Body of pancreas (tissue), 4 donors: ENCODE measurements at places on chromosomes 13 and 19. TPM values are rescaled to one million over a fixed set of nuclear protein-coding genes. Genes with fewer than 3 reads are reported as not detected.
A peak's percentile ranks its signal among the peaks of the same experiment; 100 is the strongest.

The ZNF575 gene
- total RNA-seq: not detected

DNA sequence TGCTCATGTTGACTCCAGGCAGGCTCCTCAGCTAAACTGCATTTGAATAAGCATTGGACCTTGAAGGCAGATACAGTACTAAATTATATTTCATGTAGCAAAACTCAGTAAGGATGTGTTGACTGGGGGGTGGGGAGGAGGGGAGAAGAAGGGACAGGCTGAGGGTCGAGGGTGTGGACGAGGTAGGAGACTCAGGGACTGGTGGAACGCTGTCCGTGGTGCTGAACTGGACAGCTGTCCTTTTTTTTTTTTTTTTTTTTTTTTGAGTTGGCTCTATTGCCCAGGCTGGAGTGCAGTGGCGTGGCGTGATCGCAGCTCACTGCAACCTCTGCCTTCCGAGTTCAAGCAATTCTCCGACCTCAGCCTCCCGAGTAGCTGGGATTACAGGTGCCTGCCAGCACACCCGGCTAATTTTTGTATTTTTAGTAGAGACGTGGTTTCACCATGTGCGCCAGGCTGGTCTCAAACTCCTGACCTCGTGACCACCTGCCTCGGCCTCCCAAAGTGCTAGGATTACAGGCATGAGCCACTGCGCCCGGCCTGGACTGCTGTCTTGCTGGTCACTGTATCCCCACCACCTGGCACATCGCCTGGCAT lies 33.2 kb upstream of the CASP14 start:
- DNase-seq: peak; percentile 66

The FGF22 gene
- total RNA-seq: not detected

GRCh38 chr13:100129605-100130004 lies 40.7 kb downstream of the PCCA start:
- no peak for DNase-seq

DNA sequence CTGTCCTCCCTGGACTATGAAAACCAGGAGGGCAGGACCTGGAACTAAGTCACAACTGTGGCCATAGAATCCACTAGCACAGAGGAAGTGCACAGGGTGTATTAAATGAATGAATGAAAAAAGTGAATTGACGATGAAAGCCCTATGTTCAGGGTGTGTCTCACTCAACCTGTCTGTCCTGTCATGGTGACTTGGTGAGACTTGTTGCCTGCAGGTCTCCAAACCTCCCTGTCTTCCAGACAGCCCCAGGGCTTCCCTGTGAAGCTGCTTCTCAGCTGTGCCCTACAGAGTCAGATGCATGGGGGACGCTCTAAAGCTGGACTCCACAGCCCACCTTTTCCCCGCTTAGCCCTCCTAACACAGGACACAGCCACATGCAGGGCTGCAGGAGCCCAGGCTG lies 4.8 kb upstream of the IGFL1 start:
- no peak for DNase-seq

The CYP4F11 gene
- 3.9 TPM for total RNA-seq

GRCh38 chr13:100837631-100838030 lies 163.0 kb upstream of the TMTC4 start:
- no peak for DNase-seq

DNA sequence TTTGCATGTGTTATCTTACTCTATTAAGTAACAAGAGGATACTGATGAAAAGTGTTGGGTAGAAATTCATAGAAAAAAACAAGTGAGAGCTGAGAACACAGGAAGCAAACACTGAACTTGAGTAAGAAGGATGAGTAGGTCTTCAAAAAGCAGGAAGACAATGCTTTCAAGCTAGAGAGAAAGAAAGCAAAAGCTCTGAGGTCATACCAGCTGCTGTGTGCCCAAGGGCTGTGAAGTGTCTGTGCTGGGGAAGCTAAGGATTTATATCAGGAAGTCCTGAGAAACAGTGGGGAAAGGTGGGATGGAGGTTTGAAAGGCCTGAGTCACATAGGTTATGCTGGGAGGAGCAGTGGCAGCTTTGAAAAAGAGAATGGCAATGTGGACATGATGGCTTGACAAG lies 145.5 kb upstream of the MAB21L1 start:
- no peak for DNase-seq

DNA sequence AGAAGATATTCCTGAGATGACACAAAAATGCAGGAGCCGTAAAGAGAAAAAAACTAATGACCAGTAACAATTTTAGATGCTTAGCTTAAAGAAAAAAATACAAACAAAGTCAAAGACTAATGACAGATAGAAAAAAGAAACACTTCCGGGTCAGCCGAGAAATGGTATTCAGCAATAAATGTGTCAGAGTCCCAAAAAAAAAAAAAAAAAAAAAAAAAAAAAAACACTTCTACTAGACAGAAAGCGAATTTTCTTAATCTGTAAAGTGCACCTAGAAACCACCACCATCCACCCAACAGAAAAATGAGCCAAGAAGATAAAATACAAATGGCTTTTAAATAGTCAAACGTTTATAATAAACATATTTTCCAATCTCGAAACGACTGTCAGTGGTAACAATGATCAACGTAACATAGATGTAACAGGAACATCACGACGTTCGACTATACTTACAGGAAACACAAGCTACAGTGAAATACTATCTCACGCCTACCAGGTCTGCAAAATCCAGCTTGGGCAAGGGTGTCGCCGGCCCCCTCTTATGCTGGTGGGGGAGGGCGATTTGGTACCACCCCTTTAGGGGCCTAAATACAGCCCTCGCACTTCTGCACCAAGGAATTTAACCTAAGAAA lies 10.6 kb downstream of the ABHD17A start:
- DNase-seq: no peak

GRCh38 chr13:111346101-111346680 lies 25.7 kb downstream of the TEX29 start:
- no peak for DNase-seq

The KMT2B gene
- 18.7 TPM for total RNA-seq

GRCh38 chr13:51630288-51630615 lies 46.0 kb downstream of the WDFY2 start:
- no peak for DNase-seq

GRCh38 chr19:18587561-18587960 lies 1.0 kb upstream of the REX1BD start:
- DNase-seq: no peak

The TMEM255B gene
- total RNA-seq: 4.6 TPM

DNA sequence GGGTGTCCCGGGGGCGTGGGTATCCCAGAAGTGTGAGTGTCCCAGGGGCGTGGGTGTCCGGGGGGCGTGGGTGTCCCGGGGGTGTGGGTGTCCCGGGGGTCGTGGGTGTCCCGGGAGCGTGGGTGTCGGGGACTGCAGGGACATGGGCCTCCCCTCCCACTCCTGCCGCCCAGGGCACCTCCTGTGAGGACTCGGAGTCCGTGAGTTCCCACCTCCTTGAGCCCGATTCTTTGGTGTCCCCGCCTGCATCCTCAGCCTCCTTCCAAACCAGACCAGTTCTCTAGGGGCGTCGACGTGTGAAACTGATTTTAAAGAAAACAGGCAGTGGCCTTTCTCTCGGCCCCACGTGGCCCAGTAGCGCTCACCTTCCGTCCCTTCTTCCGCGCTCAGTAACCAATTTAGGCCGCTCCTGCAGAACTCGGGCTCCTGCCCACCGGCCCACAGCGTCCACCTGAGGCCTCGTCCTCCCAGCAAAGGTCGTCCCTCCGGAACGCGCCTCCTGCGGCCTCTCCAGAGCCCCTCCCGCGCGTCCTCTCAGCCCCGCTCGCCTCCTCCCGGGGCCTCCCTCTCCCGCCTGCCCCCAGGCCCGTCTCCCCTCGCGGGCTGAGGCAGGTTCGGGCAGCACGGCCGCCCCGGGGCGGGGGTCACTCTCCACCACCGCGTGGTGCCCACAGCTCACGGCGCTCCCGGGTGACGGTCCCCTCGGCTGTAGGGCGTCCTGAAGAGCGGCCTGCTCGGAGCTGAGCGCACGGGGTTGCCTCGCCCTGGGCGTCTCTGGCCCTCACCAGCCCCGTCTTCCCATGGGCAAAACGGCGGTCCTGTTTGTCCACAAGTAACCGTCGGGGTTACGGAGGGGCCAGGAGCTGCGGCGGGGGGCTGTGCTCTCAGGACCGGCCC lies 3.8 kb downstream of the F7 start:
- peak; percentile 11 for DNase-seq

The ABHD8 gene
- total RNA-seq: 12.2 TPM

The NLRP7 gene
- total RNA-seq: not detected

The WDR62 gene
- total RNA-seq: 0.33 TPM

DNA sequence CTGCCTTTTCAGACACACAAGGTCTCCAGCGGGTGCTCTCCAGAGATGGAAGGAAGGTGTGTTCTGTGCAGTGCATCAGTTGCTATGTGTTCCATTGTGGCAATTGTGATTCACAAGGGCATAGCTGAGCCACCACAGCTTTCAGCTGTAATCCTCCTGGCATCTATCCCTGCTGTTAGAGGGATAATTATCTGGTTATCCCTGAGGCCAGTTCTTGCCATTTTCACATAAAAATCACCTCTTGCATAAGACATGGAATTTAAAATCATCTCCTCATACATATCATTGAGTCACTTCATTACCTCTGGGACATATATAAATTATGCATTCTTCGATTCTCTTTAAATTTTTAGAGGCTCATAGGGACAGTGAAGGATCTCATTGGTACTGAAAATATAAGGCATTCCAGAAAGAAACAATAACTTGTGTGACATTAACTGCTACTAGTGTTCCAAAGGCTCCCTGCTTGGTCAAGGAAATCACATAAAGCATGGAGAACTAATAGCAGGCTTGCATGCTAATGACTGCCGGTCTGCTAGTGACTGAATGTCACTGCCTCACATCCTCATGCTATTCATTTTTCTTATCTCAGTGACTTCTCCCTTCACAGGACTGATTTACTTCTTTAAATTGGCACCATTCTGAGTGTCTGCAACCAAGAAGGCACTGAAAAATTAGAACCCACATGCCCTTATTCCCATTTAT lies 214.0 kb downstream of the ENOX1 start:
- no peak for DNase-seq

DNA sequence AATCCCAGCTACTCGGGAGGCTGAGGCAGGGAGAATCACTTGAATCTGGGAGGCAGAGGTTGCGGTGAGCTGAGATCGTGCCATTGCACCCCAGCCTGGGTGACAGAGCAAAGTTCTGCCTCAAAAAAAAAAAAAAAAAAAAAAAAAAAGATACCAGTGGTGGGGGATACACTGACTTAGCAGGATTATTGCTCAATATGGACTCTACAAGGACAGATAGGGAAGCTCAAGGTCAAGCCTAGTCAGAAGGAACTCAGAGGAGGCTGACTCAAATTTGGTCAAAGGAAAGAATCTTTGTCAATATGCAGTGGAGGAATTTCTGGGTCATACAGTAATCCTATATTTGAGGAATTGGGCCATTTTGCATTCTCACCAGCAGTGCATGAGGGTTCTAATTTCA lies 6.7 kb upstream of the DIAPH3 start:
- no peak for DNase-seq

- DNase-seq: no peak
These were observed 2.0 kb downstream of the ZNF823 start for GRCh38 chr19:11736696-11737095.

DNA sequence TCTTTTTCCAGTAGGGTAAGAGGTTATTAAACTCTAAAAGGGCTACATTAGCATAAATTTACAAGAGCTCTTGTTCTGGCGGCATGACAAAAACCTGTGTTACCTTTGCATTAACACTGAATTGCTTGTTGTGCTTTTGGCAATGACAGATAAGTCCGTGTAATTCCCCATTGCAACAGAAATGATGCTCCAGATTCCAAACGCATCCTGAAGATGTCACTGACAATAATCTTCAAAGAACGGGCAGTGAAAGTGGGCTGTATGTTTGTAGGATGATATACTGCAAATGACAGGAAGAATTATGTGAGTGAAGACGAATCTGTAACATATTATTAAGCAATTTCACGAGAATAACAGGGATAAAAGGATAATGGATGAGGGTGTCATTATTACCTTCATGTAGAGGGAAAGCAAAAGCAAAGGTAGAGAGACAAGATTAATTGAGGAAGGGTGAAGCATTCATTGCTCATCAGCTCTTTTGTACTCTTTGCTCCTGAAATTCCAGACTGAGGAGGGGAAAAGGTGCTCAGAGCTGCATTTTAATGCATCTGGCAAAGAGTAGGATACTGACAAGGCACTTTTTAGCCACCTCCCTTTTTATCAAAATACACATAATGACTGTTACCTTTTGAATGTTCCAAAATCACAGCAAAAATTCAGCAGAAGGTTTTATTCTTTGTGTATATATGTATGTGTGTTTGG lies 38.5 kb upstream of the MAB21L1 start:
- no peak for DNase-seq

GRCh38 chr19:40555978-40556689 lies 20.5 kb upstream of the SHKBP1 start:
- no peak for DNase-seq

GRCh38 chr13:20043207-20043925 lies 84.8 kb downstream of the ZMYM2 start:
- DNase-seq: no peak

DNA sequence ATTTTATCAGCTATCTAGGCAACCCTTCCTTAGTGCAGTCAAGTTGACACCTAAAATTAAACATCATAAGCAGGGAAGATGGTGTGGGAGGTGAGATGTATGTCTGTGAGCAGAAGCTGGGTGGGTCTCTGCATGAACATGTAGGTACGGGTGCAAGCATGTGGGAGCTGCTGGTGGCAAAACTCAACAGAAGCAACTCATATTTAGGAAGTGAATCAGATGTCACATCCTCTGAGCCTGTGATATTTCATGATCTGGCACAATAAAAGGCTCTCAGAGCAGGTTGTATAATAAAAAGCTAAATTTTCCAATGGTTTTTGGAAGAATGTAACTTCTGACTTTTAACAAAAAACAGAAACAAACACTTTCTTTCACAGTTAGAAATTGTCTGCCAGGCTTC lies 44.4 kb downstream of the C1QTNF9 start:
- no peak for DNase-seq

GRCh38 chr19:23203841-23204344 lies 46.3 kb downstream of the ZNF724 start:
- no peak for DNase-seq
